Right cardiac atrium (tissue), 5 donors: ENCODE measurements at places on chromosomes 2 and 18. TPM values are rescaled to one million over a fixed set of nuclear protein-coding genes. Genes with fewer than 3 reads are reported as not detected.
A peak's percentile ranks its signal among the peaks of the same experiment; 100 is the strongest.

ID2 gene
- 113 TPM for total RNA-seq

MAP2 gene
- total RNA-seq: 2.8 TPM

DNA sequence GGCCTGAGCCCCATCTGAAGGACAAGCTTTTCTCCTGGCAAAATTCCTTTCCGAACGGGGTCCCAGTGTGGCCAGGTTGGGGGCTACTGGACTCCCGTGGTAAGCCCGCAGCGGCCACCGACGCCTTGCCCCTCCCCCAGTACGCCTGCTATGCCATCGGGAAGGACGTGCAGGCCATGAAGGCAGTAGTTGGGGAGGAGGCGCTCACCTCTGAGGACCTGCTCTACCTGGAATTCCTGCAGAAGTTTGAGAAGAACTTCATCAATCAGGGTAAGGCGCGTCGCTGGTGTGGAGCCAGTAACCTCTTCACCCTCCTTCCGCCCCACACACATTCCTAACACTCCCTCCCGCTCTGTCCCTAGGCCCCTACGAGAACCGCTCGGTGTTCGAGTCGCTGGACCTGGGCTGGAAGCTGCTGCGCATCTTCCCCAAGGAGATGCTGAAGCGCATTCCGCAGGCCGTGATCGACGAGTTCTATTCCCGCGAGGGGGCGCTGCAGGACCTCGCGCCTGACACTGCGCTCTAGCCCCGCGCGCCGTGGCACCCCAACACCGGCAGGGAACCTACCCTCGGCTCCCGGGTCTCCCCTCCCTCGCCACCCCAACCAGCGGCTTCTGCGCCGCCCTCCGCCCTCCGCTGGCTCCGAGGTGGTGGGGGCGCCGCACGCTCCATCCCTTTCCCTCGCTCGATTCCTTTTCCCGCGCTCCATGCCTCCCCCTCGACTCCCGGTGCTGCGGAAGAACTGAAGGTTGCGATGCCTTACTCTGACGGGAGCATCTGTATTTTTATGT, 13.6 kb upstream of the ANKRD53 start:
- DNase-seq: peak; percentile 88

DNA sequence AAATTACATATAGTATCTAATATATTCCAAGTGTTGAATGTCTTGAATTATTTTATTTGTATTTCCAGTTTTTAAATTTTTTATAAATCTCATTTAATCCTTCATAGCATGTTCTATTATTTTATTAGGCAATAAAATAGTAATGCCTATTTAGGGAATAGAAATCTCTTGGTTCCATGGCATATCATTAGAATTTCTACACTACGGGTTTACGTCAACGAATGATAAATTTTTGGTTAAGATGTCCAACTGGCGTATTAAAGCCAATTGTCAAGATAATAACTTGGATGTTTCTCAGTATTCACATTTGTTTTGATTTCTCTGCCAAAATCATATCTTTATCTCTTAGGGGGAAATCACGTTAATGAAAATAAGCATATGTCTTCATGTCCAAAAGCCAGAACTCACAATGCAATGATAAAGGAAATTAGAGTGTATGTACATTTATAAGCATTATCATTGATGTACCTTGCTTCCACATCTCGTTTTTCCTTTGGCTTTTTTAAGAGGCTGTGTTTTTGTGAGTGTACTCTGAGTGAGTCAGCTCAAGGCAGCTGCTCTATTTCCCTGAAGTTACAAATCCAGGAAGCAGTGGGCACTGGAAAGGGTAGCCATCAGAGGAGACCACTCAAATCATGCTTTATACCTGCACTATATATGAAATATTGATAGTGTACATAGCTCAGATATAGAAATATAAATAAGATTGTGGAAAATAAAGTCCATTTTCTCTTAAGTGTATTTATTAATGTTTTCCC, 115.8 kb upstream of the PDE1A start:
- no peak for DNase-seq

CD8B2 gene
- total RNA-seq: not detected
